ENCODE measurements at places on chromosomes 1 and 21.

DNA sequence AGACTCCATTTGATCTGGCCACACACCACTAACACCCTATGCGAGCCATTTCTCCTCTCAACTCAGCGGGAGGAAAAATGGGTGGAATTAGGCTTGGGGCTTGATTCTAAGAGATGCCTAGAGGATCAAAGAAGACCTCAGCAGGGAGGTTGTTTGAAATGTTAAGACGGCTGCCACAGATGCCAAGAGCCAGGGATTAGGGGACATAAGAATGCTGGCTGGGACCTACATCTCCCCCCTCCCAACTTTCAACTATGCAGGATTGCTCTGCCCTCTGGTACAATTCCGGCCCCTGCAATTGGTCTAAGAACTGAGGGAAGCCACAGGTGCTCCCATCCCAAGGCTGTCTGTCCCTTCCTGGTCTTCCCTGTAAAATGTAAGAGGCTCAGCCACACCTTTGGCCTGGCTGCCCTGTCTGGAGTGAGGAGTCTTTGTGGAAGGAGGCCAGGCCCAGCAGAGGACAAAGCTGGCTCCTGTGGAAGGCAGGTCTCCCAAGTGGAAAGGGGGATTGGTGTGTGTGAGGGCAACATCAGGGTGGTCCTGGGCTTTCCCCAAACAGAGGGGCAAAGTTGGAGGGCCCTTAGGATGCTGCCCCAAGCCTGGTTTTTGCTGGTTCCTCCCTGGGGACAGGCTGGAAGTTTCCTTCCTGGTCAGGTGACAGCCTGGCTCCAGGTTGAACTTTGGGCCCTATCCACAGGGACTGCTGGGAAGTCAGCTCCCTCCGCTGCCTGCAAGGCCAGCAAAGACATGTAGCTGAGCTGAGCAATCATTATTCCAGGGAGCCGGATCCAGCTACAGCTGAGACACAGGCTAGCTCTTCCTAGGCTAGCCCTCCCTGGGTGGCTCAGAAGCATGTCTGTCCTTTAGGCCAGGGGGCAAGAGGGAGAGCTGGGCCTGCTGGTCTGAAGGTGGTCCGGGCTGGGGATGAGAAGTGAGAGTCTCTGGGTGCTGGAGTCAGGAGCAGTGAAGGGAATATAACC, 34.5 kb upstream of the SYNC start:
- no peak for DNase-seq

DNA sequence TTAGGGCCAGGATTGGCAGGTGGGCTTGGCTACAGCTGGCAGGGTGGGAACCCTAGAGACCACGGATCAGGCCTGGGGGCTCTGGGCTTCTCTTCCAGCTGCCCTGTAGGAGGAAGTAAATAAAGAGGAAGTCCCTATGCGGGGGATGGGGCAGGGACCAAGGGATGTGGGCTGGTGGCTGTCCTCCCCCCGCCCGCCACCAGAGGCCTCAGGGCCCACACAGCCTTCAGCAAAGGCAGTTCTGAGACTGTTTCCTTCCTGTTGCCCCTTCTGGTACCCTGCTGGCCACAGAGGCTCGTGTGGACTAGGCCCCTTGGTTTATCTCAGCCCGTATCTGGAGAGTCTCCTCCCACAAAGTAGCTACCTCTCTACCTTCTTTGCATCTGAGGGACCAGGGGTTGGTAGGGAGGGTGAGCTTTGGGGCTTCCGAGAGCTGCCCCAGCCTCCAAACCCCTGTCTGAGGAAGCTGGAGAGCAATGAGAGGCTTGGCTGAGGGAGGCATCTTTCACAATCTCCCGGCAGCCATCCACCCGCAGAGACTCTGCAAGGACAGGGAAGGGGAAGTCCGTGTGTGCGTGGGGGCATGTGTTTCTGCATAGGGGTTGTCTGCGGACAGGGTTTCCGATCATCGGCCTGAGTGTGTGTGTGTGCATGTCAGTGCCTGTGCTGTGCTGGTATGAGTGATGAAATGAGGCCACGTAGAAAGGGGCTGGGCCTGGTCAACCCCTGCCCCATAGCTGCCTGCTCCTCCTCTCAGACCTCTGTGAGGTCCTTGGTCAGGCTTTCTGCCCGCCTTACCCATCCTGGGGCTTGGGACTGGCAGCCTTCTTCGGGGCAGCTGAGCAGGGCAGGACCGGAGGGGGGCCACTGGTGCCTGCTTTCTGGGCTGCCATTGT, 12.5 kb downstream of the RPS6KA1 start:
- DNase-seq = peak; percentile 92

- DNase-seq = no peak
These were observed 46.5 kb downstream of the PBX1 start for GRCh38 chr1:164605254-164606091.

- DNase-seq = peak; percentile 44
These were observed 4.5 kb downstream of the LDLRAD1 start for GRCh38 chr1:54013393-54014008.

GRCh38 chr1:94828251-94828650, 8.1 kb downstream of the SLC44A3 start:
- no peak for DNase-seq

DNA sequence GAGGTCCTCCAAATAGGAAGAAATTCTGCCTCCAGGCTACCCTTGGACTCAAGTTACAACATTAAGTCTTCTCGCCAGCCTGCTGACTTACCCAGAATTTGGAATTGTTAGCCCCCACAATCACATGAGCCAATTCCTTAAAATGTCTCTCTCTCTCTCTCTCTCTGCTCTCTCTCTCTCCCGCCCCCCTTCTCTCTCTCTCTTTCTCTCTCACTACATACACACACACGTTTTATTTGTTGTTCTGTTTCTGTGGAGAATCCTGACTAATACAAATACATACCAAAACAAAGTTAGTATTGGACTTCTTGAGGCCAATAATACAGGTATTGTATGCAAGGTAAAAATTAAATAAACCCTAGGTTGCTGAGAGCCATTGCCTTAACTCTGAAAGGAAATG, 72.1 kb downstream of the TNFSF18 start:
- DNase-seq = no peak

- DNase-seq = no peak
These were observed 97.5 kb upstream of the KIAA1614 start for GRCh38 chr1:180815188-180815587.

DNA sequence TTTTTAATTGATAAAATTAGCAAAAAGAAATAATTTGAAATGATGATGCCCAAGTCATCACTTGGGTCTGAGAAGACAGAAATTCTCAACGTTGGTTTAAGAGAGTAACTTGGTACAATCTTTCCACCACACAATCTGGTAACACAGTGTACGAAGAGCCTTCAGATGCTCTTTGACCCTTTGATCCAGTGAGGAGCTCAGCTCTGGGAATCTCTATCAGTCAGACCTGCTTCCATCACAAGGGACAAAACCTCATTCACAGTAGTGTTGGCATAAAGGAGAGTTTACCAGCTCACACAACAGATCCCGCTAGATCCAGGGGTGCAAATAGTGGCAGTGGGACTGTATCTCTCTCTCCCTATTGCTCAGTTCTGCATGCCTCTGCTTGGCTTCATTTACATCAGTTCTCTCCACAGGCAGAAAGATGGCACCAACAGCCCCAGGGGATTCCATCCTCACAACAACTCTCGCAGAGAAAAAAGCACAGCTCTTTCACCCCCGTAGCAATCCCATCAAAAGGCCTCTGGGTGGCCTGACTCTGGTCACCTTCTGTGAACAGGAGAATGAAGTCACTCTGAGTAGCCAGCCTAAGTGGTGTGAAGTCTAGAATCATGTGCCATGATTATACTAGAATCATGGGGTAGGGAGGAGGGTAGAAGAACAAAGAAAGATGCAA, 119.7 kb downstream of the ZNF281 start:
- DNase-seq = no peak

GRCh38 chr1:54835131-54835898, 34.2 kb upstream of the TTC22 start:
- no peak for DNase-seq

- no peak for DNase-seq
These were observed 74.6 kb downstream of the GPR88 start for GRCh38 chr1:100612540-100612939.

DNA sequence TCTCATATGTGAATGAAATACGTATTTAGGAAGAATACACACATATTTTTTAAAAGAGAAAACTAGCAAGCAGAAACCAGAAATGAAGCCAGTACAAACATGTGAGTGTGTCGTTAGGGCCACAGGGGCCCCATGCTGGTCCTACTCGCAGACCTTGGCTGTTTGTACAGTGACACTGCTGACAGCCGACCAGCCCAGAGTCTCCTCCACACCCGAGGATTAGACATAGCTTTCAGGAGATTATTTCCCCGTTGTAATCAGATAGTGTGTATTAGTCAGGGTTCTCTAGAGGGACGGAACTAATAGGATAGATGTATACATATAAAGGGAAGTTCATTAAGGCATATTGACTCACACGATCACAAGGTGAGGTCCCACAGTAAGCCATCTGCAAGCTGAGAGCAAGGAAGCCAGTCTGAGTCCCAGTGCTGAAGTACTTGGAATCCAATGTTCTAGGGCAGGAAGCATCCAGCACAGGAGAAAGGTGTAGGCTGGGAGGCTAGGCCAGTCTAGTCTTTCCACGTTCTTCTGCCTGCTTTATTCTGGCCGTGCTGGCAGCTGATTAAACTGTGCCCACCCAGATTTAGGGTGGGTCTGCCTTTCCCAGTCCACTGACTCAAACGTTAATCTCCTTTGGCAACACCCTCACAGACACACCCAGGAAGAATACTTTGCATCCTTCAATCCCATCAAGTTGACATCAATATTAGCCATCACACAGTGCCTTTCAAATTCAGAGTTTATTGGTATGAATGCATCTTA, 51.2 kb downstream of the DIP2A start:
- no peak for DNase-seq

- DNase-seq = peak; percentile 90
These were observed 8.3 kb upstream of the RNF19B start for GRCh38 chr1:32972814-32973428.

GRCh38 chr21:45385549-45386050, 19.4 kb upstream of the COL18A1 start:
- DNase-seq = peak; percentile 63

DNA sequence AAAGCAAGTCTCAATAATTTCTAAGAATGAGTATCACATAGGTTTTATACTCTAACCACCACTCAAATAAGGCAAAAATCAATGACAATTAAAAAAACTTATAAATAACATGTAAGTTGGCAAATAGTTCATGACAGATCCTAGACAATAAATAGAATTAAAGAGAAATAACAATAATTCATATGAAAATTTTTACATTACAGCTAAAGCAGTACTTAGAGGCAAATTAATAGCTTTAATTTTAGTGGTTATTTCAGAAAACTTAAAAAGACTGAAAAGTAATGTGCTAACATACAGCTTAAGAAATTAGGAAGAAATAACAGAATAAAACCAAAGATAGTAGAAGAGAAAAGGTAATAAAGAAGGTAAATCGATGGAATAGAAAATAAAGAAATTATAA, 179.9 kb upstream of the SPAG17 start:
- no peak for DNase-seq

DNA sequence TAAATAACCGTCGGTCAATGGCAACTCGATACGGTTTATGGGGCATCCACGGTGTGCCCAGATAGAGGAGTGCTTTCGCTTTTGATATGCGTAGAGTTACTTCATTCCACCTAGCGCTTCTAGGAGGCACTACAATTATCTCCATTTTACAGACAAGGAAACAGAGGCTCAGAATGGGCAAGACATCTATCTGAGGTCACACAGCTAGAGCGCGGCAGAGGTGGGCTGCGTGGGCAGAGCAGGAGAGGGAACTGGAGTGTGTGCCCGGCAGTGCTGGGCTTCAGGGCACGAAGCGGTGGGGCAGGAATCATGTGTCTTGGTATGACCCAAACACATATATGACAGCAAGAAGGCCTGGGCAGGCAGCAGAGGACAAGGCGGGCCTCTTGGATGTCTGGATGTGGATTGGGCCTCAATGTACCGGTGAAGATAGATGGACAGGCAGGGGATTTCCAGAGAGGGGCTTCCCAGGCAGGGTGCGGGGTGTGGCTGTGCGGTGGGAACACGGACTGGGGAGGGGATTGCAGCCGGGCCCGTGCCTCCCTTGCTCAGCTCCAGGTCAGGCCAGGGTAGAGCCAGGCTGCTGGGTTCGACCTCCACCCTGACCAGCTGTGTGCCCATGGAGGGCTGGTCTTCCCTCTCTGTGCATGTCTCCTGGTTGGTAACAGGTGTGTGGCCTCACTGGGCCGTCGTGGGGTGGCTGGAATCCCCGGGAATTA, 21.2 kb downstream of the TP73 start:
- DNase-seq = peak; percentile 37

- no peak for DNase-seq
These were observed 16.2 kb downstream of the GIPC2 start for GRCh38 chr1:78061825-78062523.

DNA sequence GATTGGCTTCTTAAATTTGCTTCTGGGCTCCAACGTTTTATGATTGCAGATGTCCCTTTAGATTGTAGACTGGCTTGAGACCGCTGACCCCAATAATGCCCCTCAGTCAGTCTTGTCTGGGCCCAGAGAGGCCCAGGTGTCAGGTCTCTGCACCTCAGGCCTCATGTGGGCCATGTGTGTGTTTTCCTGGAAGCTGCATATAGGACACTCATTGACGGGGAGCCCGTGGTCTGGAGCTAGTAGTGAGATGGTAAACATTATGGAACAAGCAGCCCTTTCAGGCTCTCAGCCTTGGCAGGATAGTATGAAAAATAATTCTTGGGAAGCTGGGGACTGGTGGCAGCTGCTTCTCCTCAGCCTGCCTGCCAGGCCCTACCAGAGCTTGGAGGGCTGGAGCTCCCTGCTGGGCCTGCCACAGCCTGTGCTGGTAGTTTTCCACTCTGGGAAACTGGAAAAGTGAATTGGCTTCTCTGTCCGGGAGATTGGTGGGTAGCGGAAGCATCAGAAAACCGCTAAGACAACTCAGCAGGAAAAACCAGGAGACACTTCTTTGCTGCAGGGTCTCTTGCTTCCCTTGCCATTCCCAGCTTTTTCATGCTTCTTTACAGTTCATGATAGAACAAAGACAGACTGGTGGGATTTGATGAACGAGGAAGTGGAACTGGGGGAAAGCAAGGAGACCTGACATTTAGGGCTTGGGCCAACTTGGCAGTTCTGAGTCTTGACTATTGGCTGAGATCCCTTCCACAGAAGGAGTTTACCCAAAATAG, 57.8 kb upstream of the HSD17B7 start:
- no peak for DNase-seq

DNA sequence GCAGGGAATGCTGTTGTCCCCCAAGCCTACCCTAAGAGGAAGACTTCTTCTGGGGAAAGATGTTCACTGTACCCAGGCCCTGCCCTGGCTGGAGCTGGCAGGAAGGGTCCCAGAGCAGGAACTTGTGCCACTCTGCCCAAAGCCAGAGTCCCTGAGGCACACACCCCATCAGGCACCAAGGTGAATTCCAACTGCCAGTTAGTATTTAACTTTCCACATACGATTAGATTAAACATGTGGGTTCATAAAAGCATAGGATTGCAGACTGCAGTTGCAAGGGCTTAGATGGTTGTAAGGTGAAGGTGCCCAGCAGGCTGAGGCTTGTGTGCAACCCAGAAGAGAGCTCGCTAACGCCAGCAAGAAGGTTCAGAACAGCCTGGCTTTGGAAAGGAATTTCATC, at the start of gene KCNE2:
Gene KCNE2, plus strand, starts transcription at position 274 of the 400 bp plus-strand sequence. CDS start 6,473 bp downstream, outside the sequence.
- DNase-seq = no peak

DNA sequence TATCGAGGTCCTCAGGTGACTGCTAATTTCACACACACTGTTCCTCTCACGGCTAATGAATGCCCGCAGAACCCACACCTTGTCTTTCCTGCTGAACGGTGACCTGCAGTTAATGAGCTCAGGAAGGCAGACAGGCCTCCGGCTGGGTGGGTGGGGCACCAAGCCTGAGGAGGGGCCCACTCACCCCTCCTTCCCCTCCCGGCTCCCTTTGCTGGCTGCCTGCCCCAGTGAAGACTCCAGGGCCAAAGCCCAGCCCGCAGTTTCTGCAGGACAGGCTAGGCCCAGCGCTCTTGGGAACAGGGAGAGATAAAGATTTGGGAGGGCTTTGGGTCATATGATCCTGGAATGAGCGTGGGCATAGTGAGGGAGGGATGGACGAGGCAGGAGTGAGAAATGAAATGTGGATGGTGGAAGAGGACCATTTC, 26.4 kb downstream of the FOXO6 start:
- peak; percentile 88 for DNase-seq
